ENCODE measurements at places on chromosomes 3 and 15.

DNA sequence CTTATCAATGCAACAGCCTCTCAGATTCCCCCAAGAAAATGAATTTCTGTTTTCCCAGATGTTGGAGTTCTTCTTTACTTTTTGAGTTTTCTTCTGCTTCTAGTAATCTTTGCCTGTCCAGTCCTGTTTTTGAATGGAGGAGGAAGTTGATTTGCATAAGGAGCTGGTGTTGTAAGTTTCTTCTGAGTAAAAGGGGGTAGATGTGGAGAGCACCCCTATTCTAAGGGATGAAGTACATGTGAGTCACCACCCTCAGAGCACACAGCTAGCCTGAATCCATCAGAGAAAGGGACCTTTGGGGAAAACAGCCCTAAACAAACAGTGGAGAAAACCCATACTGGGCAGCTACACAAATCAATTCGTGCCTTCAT, 34.5 kb downstream of the ACAA1 start:
- DNase-seq = no peak

DNA sequence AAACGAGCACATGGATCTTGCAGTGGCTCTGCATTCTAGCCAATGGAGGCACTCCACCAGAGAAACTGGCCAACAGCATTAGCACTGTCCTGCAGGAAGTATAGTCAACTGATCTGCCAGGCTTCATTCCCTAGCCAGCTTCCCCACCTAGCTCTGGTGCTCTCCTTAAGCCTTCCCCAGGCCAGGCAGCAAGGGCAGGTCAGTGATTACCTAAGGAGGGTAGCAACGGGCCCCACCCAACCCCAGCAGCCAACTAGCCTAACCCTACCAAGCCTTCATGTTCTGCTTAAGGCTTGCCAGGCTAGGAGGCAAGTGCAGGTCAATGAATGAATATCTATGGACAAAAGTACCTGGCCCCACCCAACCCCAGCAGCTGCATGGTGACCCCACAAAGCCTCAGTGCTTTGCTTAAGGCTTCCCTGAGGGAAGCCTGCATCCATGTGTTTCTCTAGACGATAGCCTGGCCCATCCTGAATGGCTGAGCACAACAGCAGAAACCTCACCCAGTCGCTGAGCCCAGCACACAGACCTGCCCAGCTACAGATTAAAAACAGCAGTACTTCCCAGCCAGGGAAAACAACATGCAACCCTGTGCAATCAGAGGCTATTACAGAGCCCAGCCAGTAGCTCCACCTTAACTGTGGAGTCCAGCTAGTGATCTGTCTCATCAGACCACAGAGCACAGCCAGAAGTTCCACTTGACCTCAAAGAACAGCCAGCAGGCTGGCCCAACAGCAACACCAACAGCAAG, 28.5 kb downstream of the THBS1 start:
- DNase-seq = no peak

- DNase-seq = no peak
These were observed 52.8 kb downstream of the CALML4 start for GRCh38 chr15:68152342-68152741.

DNA sequence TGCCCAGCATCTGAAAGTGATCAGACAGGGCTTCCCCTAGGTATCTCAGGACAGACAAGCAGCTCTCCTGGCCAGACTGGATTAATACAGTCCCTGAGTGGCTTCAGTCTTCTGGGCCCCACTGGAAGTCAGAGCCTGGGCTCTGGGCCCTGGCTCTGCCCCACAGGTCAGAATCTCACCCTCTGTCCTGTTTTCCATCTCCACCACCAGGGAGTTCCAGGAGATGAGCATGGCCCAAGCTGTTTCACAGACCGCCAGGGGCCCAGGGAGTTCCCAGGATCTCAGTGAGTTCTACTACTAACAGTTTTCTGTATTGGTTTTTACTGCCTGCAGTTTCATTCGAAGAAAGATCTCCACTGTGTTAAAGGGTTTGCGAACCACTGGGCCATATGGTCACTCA, 131.5 kb downstream of the MEX3B start:
- DNase-seq = no peak

DNA sequence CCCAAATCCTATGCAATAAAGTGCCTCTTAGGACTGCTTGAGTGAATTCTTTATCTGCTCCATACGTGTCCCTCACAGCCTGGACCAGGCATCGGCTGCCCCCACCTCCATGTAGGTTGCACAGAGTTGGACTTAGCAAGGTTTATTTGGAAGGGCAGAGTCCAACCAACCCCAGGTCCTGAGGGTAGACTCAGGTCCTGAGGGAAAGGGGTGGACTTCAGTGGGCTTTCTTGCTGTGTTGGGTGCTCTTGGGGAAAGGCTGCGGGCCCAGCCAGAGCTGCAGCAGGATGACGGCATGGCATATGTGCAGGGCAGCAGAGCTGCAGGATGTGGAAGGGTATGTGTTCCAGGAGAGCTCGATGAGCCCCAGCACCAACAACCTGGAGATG, 6.5 kb downstream of the ALG3 start:
- no peak for DNase-seq

GRCh38 chr3:15579051-15579450, 22.3 kb downstream of the HACL1 start:
- no peak for DNase-seq

- no peak for DNase-seq
These were observed 21.0 kb upstream of the TMEM45A start for GRCh38 chr3:100471444-100471843.

GRCh38 chr3:85554153-85554552, 595.4 kb downstream of the CADM2 start:
- DNase-seq = no peak

GRCh38 chr3:189404797-189405484, 226.2 kb upstream of the TP63 start:
- no peak for DNase-seq

DNA sequence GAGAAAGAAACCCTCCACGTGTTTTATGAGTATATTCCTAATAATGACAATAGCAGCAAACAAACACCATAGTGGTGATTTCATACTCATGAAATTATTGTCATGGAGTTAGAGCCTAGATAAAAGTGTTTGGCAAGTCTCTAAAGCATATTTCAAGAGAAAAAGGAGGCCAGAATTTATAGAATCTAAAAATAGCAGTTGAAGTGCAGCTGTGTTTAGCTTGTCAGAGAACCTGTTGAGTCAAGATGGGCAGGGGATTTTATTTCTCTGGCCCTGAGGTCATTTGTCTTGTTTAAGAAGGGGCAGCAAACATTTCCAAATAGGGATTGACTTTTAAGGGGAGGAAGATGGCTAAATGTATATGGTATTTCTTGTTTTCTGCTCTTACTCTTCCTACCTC, 279.6 kb upstream of the CTDSPL start:
- DNase-seq = no peak

- DNase-seq = no peak
These were observed 36.0 kb downstream of the NR2F2 start for GRCh38 chr15:96366526-96366877.

DNA sequence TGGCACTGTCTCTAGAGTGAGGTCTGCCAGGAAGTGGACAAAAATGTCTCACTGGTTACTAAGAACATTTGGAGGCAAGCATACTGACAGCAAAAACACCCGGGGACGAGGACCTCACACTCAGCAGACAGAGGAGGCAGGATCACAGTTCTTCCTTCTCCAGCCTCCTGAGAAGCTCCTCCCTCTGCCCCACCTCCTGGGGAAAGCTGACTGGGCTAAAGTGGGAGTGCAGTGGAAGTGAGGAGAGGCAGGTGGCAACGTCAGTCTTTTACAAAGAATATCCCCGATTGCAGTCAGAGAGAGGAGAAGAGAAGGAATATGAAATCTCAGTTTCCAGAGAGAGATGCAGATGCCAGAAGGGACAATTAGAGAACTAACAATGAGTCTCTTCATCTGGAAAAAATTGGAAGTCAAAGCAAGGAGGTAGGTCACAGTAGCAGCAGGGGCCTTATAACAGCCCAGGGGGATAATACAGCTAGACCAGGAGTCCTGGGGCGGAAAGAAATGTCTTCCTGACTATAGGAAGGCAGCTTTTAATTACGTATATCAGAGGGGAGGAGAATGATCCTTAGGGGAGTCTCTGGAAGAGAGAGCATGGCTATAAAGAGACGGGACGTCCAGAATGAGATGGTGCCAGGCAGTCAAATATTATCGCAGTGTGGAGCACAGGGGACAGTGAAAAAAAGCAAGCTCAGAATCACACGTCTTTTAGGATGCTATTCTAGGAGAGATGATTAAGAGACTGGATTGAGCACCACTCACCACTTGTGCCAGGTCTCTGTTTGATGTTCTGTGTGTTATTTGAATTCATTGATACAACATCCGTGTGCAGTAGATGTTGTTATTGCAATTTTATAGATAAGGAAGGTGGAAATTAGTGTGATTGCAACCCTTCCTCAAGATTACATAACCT, 47.2 kb downstream of the LEO1 start:
- DNase-seq = no peak

GRCh38 chr3:41681479-41681878, 280.4 kb downstream of the ULK4 start:
- DNase-seq = no peak

DNA sequence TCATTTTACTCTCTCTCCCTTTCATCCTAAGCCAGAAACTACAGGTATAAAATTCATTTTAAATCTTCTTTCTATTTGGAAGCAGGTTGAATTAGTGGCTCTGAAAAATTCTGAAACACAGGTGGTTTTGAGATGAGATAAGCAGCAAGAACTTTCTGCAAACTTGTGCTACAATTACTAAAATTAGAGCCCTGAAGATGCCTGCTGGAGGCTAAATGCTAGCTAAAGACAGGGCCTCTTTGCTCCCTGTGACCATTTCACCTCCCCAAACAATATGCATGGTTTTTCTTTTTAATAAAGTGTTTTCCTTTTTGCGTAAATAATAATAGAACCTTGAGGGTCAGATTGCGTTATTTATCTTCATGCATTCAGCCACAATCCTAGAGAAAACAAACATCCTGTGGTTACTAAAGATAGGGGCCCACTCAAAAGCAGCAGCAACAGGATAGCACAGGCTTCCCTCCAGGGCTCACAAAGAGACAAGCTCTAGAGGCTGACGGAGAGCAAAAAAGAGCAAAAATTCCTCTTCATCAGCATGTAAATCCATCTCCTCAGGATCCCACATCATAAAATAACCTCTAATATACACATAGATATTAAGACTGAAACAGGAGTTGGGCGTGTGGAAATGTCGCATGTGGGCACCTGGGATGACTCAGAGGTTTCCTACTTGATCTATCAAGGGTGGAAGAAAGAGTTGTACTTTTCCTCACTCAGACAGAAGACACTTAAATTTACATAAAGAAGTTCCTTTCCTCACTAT, 26.5 kb upstream of the CP start:
- DNase-seq = no peak

GRCh38 chr3:72077473-72078259, 292.7 kb upstream of the PROK2 start:
- DNase-seq = no peak

DNA sequence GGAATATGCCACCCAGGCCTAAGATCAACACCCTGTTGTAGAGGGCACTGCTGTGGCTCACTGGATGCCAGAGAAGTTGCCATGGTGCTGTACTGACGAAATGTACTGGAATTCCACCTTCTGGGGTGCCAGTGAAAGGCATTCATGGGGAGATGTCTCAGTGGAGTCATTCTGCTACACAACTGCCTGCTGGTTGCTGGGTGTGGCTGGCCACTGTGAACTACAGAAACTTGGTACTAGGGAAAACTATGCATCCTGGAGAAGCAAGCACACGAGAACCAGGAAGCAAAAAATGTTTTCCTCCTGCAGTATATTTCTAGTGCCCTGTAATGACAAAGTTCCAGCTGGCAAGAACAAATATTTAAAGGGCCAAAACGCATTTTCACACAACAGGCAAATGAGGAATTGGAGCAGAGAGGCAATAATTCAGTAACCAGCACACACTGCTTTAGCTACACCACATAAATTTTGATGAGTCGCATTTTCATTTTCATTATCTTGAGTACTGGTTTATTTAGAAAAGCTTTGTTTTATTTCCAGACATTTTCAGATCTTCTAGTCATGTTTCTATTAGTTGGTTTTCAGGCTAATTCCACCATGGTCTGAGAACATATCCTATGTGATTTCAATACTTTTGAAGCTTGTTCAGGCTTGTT, 18.3 kb upstream of the RFX7 start:
- DNase-seq = no peak

DNA sequence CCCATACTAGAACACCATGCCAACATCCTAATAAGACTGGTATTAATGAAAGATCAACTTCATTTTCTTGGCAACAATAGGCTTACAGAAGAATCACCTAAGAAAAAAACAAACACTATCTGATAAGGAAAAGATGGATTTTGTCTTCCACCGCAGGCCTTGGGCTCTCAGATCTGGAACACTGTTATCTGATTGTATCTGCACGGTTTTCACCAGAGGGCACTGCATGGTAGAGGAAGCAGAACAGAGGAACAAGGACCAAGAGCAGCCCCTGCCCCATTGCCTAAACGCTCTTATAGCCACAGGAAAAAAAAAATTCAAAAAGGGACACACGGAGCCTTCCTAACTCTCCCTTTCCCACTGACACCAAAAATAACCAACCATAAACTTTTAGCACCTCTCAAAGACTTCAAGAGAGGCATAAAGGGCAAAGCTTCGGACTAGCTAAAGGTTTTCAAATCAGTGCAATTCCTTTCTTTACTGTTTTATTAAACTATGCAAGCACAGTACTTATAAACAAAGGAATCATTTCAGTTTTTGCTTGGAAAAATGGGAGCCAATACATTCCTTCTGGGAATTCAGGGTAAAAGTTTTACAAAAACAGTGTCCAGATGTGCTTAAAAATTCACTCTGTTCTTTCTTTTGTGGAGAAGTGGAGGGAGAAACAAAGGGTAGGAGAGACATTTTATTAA, 23.3 kb downstream of the IL17RD start:
- no peak for DNase-seq

DNA sequence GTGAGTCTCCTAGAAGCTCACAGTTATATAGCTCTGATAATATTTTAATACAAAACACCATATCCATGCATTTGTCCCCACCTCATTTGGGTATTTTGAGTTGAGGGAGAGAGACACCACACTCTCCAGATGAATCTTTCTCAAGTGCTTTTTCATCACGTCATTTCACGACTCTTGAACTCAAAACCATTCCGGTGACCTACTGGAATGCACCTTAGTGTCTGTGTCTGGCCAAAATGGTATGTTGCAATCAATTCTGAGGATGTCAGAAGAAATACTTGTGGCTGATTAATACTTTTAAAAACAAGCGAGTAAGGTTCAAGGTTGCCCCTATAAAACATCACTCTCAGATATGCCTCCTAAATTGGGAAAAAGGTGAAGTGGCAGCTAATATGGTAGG, 352.6 kb upstream of the ICE2 start:
- DNase-seq = no peak

- no peak for DNase-seq
These were observed 172.4 kb downstream of the DCLK3 start for GRCh38 chr3:36591959-36592358.
